ENCODE measurements at places on chromosomes 2 and 18. TPM values are rescaled to one million over a fixed set of nuclear protein-coding genes. Genes with fewer than 3 reads are reported as not detected.

DNA sequence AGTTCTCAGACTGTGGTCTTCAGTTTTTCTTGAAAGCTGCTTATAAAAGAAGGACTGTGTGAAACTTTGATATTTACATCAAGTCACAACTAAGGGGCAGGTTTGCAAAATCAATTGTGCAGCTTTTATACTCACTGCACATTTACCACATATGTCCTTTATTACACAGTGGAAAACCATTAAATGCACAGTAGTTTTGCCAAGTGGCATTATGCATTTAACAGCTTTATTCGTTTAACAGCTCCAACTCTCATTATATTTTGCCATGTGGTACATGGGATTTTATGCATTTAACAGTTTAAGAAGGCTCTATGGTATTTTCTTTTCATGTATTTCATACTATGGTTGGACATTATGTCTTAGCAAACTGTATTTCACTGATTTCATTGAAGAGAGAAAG is 135.6 kb downstream of the SATB2 start:
- no peak overlapping the region for H3K27ac ChIP-seq
- H3K36me3 ChIP-seq = no peaks in the 10 kb centered on the region
- no peak for DNase-seq
- H3K27me3 ChIP-seq = no peaks in the 10 kb centered on the region

- no peaks in the 10 kb centered on the region for H3K36me3 ChIP-seq
- no peak for DNase-seq
- H3K4me1 ChIP-seq = no peaks in the 10 kb centered on the region
- H3K27ac ChIP-seq = no peak overlapping the region
Observed at GRCh38 chr2:238940806-238941205, 92.9 kb downstream of the TWIST2 start.

- H3K27me3 ChIP-seq = no peaks in the 10 kb centered on the region
- no peak overlapping the region for H3K4me3 ChIP-seq
- no peak for DNase-seq
- no peak overlapping the region for H3K27ac ChIP-seq
- no peaks in the 10 kb centered on the region for H3K36me3 ChIP-seq
Observed at GRCh38 chr2:22826703-22827102, 558.3 kb upstream of the KLHL29 start.

The CFLAR gene
- 56.9 TPM for polyA plus RNA-seq

The CHRND gene
- not detected for polyA plus RNA-seq

The XDH gene
- polyA plus RNA-seq = 6.8 TPM

The CRYGC gene
- not detected for polyA plus RNA-seq

The DAW1 gene
- not detected for polyA plus RNA-seq

Measured in liver (tissue), 10 donors.